ENCODE measurements at places on chromosomes 6 and 20.

DNA sequence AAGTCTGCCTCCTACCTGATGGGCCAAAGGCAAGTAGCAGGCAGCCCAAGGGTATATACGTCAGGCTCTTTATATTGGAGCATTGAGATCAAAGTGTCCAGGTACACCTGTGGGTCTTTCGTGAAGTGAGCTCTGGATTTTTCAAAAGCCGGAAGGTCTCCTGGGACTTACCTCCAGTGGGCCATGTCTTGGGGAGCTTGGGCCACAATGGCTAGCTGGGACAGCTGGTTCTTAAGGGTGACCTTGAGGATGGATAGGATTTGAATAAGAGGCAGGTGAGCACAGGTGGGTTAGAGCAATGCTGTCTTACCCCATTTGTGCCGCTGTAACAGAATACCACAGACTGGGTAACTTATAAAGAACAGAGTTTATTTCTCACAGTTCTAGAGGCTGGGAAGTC, 153.4 kb downstream of the CDC5L start:
- no peak for ATAC-seq

- ATAC-seq, result peak; percentile 46
Observed at GRCh38 chr6:16097382-16098171, 31.3 kb upstream of the MYLIP start.

GRCh38 chr6:8065519-8065911, 1.3 kb upstream of the BLOC1S5 start:
- ATAC-seq, result peak; percentile 81

DNA sequence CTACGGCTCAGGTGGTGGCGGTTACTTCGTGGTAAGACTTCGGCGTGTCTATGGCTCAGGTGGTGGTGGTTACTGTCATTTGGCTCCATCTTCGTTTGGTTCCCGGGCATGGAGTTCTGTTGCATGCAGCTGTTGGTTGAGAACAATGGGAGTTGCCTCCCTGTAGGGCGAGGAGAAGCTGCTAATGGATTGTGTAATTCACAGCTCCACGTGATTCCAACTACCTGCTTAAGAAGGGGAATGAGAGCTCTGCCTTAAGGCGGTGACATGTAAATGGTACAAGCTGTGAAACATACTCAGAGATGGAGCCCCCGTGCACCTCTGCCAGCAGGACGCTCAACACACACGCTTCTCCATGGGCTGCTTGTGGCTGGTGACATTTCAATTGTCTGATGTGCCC, 12.4 kb upstream of the DACT2 start:
- no peak for ATAC-seq

DNA sequence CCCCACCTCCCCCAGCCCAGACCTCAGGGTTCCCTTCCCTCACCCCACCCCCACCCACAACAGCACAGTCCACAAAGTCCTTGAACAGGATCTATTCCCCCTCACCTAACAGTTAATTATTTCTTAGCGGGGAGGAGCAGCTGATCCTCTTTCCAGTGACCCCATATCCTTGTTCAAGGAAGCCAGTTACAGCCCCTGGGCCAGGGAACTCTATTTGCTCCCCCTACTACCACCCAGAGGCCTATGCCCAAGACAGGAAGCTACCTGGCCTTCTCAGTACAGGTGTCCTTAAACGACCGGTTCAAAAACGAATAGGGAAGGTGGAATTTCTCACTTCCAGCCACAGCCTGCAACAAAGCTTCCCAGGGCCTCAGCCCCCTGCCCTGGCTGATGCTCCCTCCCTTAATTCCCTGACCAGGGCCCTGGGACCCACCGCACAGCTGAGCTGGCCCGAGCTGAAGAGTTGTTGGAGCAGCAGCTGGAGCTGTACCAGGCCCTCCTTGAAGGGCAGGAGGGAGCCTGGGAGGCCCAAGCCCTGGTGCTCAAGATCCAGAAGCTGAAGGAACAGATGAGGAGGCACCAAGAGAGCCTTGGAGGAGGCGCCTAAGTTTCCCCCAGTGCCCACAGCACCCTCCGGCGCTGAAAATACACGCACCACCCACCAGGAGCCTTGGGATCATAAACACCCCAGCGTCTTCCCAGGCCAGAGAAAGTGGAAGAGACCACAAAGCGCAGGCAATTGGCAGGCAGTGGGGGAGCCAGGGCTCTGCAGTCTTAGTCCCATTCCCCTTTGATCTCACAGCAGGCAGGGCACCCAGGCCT, 778 bp downstream of the MCCD1 start:
- no peak for ATAC-seq

GRCh38 chr6:37317312-37318038, 36.3 kb upstream of the RNF8 start:
- no peak for ATAC-seq

GRCh38 chr6:170099387-170099786, 191.5 kb downstream of the DLL1 start:
- ATAC-seq, result no peak

GRCh38 chr20:7196481-7196880, 429.0 kb downstream of the BMP2 start:
- no peak for ATAC-seq

GRCh38 chr6:120556491-120556890, 777.8 kb downstream of the TBC1D32 start:
- no peak for ATAC-seq

GRCh38 chr20:19851861-19852260, 93.8 kb downstream of the RIN2 start:
- ATAC-seq, result no peak

DNA sequence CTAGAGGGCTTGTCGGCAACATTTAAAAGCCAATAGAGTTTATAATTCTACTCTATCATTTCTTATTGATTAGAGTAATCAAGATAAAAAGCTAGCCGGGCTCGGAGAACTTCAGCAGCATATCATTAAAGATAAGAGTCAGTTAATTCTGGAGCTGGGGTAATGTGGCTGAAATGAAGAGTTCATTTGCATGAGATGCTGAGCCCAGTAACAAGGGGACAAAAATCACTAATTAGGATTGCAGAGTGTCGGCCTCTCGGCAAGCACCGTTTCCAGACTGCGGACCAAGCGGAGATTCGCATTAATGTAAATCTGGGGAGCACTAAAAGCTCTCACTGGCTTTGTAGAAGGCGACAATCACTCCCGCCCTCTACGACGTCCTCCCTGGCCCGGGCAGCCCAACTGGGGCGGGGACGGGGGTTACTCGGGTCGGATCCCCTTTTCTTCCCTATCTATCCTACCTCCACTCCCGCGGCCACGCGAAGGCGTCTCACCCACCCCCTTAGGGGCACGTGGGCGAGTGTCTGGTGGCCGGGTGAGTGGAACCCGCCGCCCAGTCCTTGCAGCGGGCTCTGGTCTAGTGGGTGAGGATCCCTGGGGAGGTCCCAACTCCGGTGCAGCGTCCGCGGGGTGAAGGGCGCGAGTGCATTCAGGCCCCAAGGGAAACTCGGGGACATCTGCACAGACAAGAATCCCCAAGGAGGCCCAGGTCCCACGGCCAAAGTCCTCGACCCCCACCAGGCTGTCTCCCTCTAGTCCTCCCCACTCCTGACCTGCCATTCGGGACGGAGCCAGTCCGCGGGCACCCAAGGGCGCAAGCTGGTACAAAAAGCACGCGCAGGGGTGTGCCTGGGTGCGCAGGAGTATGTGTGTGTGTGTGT, 42.2 kb upstream of the OSTM1 start:
- peak; percentile 5 for ATAC-seq

GRCh38 chr6:141877275-141877983, 255.3 kb upstream of the GJE1 start:
- no peak for ATAC-seq

All from activated T-helper 17 cell treated with anti-CD3 and anti-CD28 coated beads, Interleukin-2, amount 50 U/mL, for 72 hours (primary cell).